ENCODE measurements at places on chromosomes 5 and 9.
A peak's percentile ranks its signal among the peaks of the same experiment; 100 is the strongest.

GRCh38 chr9:130138791-130139190 lies 33.4 kb upstream of the NCS1 start:
- DNase-seq = peak; percentile 22

DNA sequence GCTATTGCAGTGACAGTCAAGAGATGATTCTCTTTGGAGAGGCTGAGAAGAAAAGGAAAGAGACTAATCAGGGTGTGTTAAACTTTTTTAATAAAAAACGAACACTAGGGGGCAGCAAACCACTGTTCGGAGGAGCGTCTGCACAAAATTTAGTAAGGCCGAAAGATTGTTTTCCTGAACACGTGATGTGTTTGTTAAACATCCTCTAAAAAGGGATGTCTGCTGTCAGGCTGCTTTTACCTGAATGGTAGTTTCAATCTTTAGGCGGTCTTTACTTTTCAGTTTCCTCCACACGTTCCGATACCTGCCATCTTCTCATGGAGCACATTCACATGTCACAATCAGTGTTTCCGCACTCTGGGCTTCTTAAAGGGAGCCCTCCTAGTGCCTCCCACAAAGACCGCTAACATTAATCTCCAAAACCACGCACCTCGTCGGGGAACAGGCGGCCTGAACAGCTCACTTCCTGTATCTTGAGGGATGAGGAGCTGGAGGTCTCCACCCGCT lies 125.2 kb downstream of the GPBP1 start:
- peak; percentile 63 for DNase-seq

DNA sequence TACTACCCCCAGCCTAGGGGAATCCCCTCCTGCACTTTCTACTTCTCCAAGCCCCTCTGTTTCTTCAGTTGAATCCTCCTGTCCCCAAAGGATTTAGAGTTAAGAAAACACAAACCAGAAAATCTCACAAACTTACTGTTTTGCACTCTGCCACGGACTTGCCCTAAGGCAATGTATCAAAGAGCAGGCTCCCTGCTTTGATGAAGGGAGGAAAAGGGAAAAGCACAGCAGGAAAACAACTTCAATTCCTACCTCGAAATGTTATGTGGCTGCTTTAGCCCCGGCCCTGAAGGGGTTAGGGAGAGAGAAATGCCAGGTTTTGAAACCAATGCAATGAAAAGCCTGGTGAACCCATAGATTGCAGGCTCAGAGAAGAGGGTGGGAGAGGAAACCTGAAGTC lies 254.7 kb downstream of the MAN2A1 start:
- DNase-seq = no peak

- DNase-seq = no peak
These were observed 32.1 kb upstream of the FCN1 start for GRCh38 chr9:134949681-134950385.

DNA sequence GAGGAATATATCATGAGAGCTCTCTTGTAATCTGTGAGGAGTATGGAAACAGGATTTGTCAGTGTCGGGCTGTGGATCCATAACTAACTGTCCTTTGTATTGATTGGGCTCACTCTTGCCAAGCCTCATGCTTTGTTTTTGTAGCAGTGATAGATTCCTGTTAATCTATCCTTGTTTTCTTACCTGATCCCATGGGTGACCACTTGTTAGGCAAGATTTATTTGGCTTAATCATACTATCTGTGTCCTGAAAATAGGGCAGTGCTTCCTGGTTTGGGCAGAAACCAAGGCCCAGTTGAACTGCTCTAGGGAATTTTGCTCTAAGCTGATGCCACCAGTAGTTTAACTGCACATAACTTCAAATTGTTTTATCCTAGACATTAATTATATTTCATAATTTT lies 6.1 kb downstream of the NDFIP1 start:
- no peak for DNase-seq

- DNase-seq = no peak
These were observed 4.7 kb upstream of the TBC1D9B start for GRCh38 chr5:179912386-179912785.

DNA sequence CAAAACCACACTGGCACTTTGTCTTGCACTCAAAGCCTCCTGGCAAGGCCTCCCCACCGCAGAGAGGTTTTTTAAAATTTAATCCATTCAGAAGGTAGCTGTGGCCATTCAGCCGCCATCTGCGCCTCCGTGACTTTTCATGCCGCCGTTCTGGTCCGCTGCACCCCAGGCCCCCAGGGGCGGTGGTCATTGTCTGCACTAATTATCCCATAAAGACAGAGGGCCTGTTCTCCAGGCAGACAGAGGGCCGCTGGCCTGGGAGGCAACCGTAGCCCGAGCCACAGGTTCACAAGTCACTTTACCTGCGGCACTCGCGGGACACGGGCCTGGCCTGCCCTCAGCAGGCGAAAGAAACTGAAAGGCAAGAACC lies 49.4 kb downstream of the EXD3 start:
- no peak for DNase-seq

- no peak for DNase-seq
These were observed 14.4 kb downstream of the FAM169A start for GRCh38 chr5:74851684-74852353.

DNA sequence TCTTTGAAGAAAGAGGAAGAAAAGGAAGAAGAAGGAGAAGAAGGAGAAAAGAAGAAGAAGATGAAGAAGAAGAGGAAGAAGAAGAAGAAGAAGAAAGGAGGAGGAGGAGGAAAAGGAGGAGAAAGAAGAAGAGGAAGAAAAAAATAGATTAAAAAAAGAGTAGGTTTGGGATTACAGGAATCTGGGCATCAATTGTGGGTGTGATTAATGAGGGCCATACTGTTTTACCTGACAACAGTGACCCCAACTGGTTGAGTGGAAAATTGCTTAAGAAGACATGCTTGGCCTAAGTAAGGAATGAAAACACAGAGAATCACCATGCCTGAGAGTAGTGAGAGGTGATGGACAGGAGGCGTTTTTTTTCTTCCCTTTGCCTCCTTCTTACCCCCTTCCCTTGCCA lies 114.6 kb downstream of the FAM170A start:
- peak; percentile 4 for DNase-seq

DNA sequence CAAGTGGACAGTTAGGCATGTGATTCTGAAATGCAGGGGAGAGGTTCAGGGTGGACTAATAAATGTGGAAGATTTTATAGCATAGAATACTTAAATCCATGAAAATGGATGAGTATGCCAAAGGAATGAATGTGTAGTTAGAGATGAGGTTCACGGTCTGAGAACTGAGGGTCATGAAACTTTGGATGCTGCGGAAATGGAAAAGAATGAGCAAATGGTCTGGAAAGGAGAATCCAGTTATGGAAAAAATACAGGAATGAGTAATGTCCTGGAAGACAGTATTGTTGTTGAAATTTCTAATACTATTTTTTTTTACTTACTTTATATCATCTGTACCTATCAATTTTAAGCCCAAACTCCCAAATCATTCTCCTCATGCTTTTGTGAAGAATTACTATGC lies 2369.4 kb downstream of the MAT2B start:
- DNase-seq = no peak

- peak; percentile 17 for DNase-seq
These were observed 343.2 kb upstream of the DAP start for GRCh38 chr5:11104210-11104609.

- DNase-seq = no peak
These were observed 1.6 kb upstream of the MEF2C start for GRCh38 chr5:88884608-88884877.

GRCh38 chr9:9341203-9341602 lies 1271.6 kb downstream of the PTPRD start:
- no peak for DNase-seq

GRCh38 chr9:75930730-75931321 lies 40.4 kb downstream of the PCSK5 start:
- DNase-seq = no peak

DNA sequence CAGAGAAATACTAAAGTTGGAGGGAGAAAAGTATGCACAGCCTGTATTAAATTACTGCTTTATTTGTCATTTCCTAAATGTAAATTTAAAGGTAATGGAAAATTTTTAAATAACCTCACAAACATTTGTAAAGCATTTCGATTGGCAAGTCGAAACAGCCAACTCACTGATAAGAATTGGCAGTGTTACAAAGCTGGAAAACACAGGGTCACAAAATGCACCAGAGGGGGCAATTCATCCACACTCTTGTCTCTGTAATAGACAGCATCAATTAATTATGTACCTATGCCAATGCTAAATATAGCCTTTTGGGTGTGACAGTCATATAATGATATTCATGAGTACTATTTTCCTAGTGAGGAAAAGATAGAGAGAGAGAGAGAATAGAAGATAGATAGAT lies 140.6 kb upstream of the PRLR start:
- DNase-seq = no peak

GRCh38 chr9:126171641-126172040 lies 155.0 kb upstream of the MVB12B start:
- no peak for DNase-seq

GRCh38 chr5:93717162-93717561 lies 24.2 kb downstream of the POU5F2 start:
- no peak for DNase-seq

DNA sequence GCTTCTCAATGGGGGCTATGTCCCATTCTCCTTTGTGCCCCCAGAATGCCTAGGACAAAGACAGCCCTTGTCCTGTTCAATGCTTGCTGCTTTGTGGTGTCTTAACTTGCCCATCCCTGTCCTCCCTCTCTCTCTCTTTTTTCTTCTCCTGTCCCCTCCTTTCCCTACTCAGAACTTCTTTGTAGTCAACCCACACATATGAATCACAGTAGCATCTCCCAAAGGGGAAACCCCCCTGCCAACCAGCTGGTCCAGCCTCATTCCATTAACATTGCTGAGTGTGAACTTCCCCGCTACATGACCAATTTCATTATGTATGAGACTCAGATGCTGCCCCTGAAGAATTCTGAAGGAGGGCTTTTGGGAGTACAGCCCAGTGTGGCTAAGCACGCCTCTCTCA lies 408.3 kb downstream of the ENC1 start:
- DNase-seq = no peak

DNA sequence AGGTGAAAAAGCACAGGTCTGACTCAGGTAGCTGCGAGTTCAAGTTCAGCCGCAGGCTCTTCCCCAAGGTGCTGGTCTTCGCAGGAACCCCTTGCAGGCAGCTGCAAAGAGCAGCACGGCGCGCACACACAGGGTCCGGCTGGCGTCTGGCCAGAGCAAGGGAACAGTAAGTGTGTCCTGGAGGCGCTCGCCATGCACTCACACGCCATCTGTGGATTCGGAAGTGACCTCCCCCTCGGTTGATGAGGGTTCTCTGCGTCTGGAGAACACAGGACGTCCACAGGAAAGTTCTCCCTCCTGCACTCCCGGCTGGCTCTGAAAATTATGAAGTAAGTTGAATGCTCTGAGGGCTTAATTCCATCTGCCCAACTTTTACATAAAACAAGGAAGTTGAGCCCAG lies 14.0 kb upstream of the EGFL7 start:
- no peak for DNase-seq

- no peak for DNase-seq
These were observed 164.0 kb downstream of the ARHGAP26 start for GRCh38 chr5:142934051-142934762.

GRCh38 chr5:90641528-90641927 lies 82.9 kb downstream of the ADGRV1 start:
- DNase-seq = no peak

DNA sequence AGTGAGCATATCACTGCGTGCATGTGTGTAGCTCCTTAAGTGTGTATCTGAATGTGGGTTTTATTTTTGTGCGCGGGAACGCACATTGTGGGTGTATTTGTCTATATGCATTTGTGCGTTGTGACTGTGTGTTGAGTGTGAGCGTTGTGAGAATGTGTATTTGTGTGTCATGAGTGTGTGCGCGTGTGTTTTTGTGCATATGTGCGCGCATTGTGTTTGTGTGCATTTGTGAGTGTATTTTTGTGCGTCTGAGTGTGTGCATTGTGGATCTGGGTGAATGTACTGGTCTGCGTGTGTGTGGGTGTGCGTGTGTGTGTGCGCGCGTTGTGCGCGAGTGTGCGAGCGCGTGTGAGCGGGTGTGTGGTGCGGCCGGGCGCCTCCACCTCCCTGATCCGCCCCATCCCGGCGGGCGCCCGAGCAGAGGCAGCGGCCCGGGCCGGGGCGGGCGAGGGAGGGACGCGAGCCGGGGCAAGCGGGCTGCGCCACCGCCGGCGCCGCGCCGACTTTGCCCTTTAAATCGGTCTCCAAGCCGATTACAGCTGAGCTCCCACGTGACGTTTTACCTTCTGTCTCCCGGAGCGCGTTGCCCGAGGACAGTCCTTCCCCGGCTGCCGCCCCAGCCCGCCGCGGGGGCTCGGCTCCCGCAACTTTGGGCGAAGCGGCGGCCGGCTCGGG lies at the start of gene RASGRF2:
TSS of gene RASGRF2 (plus strand) at position 596 of the 675 bp plus-strand sequence. CDS start 376 bp downstream, outside the sequence.
- DNase-seq = peak; percentile 39

DNA sequence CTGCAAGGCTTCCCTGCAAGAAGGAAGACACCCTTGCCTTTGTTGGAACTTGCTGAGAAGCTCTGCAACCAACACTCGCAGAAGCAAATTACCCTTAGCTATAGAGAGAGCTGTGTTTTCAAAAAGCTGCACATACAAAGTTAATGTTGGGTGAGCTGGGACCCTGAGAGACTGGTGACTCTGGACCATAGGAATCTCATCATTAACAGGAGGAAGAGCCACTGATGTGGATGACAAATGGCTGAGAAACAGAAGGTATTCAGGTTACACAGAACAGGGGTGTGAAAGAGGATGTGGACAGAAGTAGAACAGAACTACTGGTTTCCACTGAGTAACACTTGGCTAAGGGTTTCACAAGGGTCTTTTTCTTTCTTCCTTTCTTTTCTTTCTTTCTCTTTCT lies 493.5 kb downstream of the IRX1 start:
- DNase-seq = no peak

DNA sequence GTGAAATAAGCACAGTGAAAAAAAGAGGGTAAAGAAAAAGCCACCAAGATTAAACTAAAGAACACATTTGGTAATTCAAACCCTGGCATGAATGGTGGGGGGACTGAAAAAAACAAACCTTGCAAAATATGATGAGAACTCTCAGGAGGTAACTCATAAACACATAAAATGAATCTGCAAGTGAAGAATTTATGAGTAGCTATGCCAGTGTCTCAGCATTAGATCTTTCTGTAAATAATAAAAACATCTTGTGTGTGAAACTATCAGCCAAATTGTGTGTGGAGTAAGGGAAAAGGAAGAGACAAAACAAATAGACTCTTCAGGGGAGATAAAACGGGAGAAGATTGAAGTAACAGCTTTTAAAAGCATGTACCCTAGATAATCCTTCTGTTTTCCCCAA lies 129.6 kb upstream of the SPEF2 start:
- DNase-seq = no peak

GRCh38 chr9:14806941-14807520 lies 84.5 kb upstream of the CER1 start:
- no peak for DNase-seq

Measured in hippocampal formation (tissue), 2 donors.